Hematopoietic multipotent progenitor cell treated with erythropoietin and hydrocortisone succinate and interleukin-3 and kit ligand, for 6 days (in vitro differentiated cells): ENCODE measurements at places on chromosomes 1 and 21.

DNA sequence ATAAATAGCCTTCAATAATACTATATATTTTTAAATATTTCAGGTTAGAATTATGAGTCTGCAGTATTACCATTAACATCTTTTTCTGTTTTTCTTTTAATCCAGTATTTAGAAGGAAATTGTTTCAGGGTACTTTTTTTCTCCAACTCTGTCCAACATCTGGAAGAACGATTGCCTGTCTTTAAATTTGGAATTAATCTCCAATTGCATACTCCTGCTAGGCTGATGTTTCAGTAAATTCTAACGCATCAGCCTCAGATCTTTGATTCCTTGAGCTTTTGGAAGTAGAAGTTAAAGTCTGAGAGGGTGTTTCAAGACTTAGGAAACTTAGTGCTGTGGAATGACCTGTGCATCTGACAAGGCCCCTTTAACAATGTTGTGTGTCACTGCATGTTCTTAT lies 20.3 kb downstream of the NFIA start:
- DNase-seq = no peak

GRCh38 chr21:35136586-35137219 lies 87.6 kb upstream of the RUNX1 start:
- DNase-seq = no peak

GRCh38 chr21:42310411-42311001 lies 4.7 kb downstream of the TFF3 start:
- no peak for DNase-seq

- DNase-seq = peak; percentile 63
These were observed 836.1 kb upstream of the ADAMTS5 start for GRCh38 chr21:27802816-27803475.

DNA sequence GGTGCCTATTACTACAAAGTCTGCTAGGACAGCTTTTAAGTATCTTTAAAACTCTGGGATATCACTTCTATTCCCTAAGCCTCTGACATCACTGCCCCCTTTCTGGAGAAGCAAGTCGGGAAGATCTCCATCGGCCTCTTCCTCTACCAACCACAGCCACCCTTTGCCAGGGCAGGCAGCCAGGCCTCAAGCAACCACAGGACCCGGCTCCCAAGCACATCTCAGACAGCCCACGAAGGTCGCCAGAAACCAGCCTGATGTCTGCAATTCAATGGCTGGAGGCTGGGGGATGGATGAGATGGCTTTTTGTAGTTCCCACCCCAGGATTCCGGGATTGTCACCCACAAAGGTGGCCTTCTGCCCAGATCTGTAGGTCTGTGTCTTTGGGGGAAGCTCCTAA lies 70.7 kb downstream of the LGR6 start:
- no peak for DNase-seq

- DNase-seq = peak; percentile 54
These were observed 1.4 kb upstream of the SRRM1 start for GRCh38 chr1:24641646-24642151.

- DNase-seq = no peak
These were observed 3.9 kb upstream of the MMEL1 start for GRCh38 chr1:2636733-2637132.

- no peak for DNase-seq
These were observed 9.3 kb upstream of the IL19 start for GRCh38 chr1:206761159-206761768.
